Panc1 (cell line): ENCODE measurements at places on chromosomes 1 and 21. TPM values are rescaled to one million over a fixed set of nuclear protein-coding genes. Genes with fewer than 3 reads are reported as not detected.

Gene CYP2J2
- not detected for total RNA-seq

Gene FABP3
- total RNA-seq, result 0.49 TPM

Gene SEMA4A
- 0.21 TPM for total RNA-seq

Gene NENF
- 72.4 TPM for total RNA-seq

Gene RHEX
- not detected for total RNA-seq

Gene CLEC20A
- total RNA-seq, result not detected

Gene ILDR2
- 0.08 TPM for total RNA-seq

Gene HRNR
- total RNA-seq, result not detected

Gene KCND3
- total RNA-seq, result not detected

Gene ADORA3
- not detected for total RNA-seq

Gene STYXL2
- total RNA-seq, result not detected

Gene CFHR3
- not detected for total RNA-seq

Gene UMODL1
- 0.18 TPM for total RNA-seq

Gene RPF1
- 73.0 TPM for total RNA-seq

Gene NCF2
- 0.10 TPM for total RNA-seq
